Mesendoderm (in vitro differentiated cells): ENCODE measurements at places on chromosomes 1 and 21.

DNA sequence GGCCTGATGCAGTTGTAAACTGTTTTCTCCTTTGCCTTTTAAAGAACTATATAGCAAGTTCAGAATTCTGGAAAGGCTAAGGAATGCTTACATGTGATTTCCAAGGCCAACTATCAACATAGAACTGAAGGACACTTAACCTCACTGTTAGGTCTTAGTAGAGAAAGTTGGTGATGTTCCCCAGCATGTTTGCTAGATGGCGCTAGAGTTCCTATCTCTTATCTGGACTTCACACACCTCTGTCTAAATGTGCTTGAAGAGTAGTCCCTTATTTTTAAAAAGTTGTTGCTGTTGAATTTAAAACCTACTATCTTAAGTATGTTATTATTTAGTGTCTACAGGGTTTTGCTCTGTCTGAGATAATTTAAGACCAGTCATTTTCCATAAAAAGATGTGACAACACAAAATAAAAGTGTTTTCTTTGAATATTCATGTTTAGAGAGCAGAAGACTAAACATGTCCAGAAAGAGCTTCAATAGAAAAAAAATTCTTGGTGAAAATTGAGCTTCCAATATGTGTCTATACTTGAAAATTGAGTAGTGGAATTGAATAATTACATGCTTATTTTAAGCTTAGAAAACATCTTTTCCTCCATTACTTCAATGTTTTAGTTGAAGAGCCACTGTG, 237.3 kb downstream of the S1PR1 start:
- peak; percentile 70 for DNase-seq

- DNase-seq = no peak
Measured at GRCh38 chr1:87872189-87872588, 543.5 kb downstream of the LMO4 start.

GRCh38 chr1:36510418-36510817, 27.7 kb upstream of the CSF3R start:
- DNase-seq = no peak

GRCh38 chr1:89008511-89008910, 14.2 kb downstream of the GBP3 start:
- DNase-seq = no peak

DNA sequence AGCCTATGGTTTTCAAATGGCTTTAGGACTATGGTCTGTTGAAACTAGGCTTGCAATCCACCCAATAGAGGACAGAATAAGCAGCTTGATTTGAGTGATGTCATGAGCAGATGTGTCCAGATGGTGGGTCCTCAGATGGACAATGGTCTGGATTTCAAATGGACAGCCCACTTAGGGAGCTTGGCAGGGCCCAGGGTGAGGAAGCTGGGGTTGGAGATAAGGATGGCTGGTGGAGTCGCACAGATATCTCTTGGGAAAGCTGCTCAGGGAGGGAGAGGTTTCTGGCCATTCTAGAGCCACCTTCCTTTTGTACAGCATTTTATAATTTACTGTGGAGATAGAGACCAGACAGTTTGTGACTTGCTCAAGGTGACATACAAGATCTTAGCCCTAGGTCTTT, 55.0 kb downstream of the NFASC start:
- no peak for DNase-seq

DNA sequence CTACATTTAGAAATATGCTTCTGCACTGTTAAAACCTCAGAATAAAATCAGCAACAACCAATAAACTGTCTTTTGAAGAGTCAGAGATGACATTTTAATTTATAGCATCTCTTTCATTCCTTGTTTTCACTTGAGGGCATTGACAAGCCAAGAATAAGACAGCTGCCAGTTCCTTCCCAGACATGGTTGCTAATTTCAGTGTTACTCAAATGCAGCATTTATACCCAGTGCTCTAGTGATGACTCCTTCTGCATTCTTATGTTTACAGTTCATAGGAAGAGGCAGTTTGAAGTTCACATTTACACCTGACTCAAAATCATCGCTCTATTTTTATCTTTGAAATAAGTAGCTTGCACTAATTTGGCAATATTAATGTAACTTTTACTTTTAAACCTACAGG, 44.9 kb downstream of the PLA2G4A start:
- no peak for DNase-seq

- peak; percentile 67 for DNase-seq
Measured at GRCh38 chr1:185813401-185813979, 79.3 kb downstream of the HMCN1 start.

DNA sequence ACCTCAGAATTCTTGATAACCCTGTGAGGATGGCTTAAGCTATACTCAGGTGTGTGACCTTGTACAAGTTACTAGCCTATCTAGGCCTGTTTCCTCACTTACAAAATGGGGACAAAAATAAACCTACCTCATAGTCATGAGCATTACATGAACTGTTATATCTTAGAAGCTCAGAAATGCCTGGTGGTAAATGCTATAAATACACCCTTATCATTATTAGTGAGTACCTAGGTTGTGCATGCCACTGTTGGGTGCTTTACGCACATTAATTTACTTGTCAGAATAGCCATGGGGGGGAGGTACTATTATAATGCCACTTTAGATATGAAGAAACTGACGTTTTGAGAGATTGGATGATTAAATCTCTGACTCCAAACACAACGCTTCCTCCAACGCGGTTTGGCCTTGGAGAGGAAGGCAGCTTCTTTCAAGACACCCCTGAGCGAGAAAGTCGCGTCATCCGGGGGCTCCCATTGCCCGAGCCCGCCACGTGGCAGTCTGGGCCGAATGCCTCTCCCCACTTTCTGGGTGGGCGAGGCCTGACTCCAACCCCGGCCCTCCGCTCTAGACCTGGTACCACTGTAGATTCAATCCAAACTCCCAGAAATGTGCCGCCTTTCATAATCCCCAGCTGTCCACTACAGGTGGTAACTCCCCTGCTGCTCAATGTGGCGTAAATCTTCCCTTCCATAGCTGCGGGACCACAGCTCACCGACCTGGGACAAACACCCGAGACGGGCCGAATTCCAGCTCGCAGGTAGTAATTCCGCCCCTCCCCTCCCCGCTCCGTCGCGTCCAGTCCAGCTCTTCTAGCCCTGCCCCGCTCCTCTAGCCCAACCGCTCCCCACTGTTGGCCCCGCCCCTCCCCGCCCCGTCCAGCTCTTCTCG, 771 bp upstream of the RAD54L start:
- no peak for DNase-seq

GRCh38 chr1:246534114-246534513, 27.0 kb upstream of the SMYD3 start:
- no peak for DNase-seq

DNA sequence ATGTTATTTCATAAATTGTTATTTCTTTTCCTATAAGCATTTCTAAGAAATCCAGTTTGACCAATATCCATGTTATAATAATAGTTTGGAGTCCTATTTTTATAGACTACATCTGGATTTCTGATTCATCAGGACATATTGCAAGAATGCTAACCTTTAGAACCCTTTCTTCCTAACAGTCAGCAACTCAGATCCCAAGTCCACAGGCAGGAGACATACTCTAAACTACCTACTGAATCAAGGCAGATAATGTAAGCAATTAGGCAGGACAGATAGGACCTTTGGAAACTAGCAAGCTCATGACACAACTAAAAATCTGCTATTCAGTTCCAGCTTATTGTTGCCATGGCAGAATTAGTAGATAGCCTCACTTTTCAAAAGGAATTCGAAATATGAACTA, 104.1 kb downstream of the DENND1B start:
- DNase-seq = no peak

GRCh38 chr21:35034203-35034926, 14.7 kb downstream of the RUNX1 start:
- DNase-seq = no peak

DNA sequence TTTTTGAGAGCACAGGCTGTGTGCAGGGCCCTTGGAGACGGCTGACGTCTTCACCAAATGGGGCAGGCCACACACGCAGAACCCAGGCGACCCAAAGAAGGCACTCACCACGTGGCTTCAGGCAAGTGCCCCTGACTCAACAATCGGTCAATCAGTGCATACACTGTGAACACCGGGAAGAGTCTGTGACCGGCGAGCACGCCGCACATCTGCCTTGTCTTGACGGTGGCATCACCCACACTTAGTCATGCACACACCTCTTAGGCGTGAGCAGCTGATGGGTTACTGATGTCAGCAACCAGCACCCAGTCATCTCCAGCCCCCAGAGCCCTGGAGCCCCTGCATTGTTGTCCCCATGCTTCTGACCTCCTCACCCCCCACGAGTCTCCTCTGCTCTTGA, 4.9 kb upstream of the LRRC3 start:
- DNase-seq = no peak

DNA sequence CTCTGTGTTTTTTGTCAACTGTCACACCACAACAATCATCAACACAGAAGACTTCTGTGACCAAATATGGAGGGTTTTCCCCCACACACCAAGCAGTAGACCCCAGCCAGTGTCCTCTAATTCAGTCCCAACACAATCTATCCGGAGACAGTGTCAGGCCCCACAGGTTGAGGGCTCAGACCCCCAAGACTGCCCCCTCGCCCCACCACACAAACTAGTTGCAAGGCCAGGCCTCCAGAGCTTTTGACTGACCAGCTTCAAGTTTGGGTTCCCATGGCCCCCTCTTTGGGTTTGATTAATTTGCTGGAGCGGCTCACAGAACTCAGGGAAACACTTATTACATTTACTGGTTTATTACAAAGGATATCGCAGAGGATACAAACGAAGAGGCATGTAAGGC, 37.2 kb downstream of the NEK2 start:
- DNase-seq = no peak

DNA sequence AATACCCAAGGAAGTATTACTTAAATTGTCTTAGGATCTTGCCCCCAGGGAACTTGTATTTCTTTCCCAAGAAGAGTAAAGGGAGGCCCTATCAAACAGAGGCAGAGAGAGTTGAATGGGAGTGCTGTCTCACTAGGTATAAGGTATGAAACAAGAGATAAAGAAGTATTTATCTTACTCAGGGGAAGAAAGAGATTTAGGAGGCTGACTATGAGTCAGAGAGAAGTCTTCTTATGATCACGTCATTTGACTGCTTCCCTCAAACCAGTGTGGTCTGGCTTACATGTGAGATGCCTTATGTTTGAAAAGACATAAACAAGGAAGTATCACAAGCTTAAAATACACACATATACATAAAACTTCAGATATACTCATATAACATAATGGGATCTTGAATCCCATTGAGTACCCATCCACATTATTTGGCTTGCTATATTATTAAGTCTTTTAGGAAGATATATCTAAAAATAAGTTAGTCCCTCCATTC, 29.6 kb downstream of the DUSP10 start:
- DNase-seq = no peak
